COR-L47 (cell line): ENCODE measurements at places on chromosomes 4 and X.
A peak's percentile ranks its signal among the peaks of the same experiment; 100 is the strongest.

- DNase-seq, result no peak
Observed at GRCh38 chr4:1216869-1217294, 32.0 kb downstream of the CTBP1 start.

DNA sequence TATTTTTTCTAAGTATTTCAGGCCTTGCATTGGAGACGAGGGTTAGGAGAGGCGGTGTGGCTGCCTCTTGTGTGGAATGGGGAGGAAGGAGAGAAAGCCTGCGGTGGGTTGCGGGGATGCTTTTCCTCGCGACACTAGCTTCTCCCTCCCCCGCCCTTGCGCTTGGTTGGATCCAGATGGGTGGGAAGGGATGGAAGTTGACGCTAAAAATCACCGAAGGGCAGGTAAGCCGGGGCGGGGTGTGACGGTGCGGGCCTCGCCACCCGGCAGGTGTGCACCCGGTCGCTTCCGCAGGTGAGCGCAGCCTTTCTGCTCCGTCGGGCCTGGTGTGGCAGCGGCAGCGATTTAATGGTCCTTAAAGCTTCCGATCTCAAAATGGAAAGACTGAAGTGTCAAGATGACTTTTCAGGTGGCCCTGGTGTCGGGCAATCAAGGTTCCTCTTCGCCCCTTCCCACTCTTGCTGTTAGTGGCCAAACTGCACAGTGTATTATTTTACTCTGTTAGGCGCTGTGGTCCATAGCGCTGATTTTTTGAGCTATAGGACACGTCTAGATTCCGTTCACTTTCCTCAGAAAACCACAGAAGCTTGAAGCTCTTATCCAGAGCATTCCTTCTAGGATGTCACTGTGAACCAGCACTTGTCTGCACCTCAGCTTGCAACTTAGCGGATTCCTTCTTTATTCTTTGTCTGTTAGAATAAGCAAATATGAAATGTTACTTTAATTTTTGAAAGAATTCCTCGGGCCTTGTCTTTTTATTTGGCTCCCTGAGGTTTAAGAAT, 765 bp downstream of the ENOPH1 start:
- DNase-seq, result peak; percentile 62

DNA sequence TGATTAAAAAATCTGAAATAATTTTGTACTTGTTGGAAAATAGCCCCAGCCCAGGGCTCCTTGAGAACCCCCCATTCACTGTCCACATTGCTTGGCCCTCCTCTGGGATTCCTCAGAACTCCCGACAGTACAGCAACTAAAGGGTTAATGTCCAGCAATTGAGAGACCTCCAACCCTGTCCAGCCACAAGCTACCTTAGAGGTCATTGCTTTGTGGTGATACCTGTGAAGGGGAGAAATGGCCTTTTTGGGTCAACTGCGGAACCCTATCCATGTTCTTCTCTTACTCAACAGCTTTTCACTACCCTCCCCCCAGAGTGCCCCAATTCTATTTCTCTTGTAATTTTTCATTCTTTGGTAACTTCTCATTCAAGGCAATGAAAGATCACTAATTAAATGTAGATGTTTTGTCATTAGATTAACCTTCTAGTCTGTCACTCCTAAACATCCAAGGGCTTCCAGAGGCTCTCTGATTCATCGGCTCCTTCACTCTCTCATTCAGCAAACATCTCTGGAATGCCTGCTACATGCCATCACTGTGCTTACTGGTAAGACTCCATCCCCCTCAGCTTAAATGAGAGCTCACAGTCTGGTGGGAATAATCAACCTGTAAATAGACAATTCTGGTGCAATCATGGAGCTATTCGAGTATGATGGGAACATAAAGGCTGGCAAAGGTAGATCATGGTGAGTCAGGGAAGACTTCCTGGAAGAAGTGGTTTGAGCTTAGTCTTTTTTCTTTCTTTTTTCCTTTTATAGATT, 241.4 kb upstream of the PGRMC2 start:
- DNase-seq, result no peak

GRCh38 chr4:98517218-98518021, 141.0 kb downstream of the TSPAN5 start:
- DNase-seq, result no peak

DNA sequence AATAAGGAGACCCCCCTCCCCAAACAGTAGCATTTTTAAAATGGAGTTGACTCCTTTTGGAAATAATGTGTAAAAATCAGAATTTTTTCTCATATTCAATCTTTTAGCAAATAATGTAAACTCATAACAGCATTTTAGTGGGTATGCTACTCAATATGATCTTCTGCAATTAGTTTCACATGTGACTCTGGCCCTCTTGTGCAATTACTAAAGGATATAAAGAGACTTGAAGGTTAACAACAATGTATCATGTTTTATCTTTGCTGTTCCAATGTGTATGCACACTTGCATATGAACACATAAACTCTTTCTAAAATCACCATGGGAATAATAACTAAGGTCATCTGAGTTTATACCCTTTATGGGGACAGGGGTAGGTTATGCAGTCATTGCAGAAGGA, 39.9 kb upstream of the RXFP1 start:
- DNase-seq, result no peak

DNA sequence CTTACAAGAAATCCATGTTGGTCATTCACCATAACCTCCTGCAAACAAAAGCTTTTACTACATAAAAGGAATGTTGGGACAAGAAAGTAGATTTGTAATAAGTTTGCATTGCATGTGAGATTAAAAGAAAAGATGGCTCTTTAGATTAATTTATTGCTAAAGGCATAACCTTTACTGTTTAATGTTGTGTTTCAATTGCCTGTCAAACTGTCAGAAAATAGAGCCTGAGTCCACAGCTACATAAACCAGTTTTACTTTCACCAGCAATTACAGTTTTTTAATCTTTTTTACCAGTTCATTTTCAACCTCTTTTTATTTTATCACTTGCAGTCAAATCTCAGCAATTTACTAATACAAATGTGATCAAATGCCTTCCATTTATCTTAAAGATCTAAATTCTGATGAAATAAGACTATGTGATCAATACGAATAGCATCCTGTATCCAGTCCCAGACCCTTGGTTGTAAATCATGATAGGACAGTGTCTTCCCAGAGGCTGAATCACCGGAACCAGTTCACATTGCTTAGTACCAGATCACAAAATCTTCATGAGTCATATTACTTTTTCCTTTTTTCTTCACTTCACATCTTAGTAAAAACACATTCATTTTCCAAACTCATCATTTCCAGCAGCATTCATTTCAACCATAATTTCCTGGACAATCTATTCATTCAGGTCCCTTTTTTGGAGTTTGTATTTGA, 95.4 kb upstream of the FRG1 start:
- DNase-seq, result no peak

GRCh38 chrX:111008126-111008525, 87.9 kb upstream of the PAK3 start:
- no peak for DNase-seq

DNA sequence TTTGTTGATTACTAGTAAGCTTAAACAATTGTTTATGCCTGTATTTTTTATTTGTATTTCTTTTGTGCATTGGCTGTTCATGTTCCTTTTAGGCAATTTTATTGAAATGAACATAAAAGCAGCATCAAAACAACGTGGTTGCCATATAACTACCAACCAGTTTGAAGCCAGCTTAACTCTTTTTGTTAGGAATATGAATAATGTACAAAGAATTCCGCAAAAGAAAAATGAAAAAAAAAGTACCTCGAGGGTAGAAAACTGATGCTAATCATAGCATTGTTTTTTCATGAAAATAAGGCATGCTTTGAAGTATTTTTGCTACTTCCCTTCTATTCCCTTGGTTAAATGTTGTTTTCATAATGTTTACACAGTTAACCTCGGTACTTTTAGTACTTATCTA, 1024.0 kb upstream of the SLIT2 start:
- DNase-seq, result no peak

DNA sequence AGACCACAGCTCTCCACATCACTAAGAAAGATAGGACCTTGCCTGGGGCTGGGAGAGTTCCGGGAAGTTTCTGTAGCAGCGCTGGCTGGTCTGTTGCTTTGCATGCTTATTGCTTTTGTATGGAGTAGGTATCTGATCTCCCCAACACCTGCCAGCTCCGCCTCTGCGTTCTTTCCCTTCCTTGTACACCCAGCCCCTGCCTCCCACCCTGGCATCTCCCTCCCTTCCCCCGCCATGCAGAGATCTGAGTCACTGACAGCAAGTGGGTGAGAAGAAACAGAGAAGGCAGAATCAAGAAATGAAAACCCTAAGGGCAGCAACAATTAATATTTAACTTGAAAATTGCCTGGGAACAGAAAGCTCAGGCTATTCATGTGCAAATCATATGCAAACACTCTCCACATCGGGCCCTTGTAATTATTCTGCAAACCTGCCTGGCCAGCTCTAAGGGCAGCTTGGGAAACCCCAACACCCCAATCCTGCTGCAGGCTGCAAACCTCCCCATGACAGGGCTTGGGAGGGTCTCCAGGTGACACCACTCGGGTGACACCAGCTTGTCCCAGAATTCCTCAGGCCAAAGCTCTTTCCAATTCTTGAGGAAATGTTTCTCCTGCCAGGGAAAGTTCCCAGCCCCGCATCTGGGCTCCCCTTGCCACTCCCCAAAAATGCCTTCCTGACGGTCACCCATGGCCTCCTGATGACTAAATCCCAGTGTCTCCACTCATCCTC, 257.2 kb downstream of the FBXW7 start:
- DNase-seq, result no peak

DNA sequence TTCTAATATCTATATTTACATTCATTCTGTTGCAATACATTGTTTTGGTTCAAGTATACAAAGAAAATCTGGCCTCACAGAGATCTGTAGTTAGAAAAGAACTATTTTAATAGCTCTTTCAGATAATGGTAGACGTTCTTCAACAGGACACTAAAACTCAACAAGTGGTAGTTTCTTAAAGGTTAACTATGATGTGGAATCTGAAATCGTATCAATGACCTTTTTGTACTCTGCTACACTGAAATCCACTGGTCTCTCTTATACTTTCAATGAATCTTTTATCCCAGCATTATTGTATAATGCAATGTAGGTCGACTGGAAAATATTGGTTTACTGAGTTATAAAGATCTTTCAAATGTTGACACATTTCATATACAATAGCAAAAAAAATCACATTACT, 12.7 kb downstream of the TMEM185A start:
- DNase-seq, result no peak

DNA sequence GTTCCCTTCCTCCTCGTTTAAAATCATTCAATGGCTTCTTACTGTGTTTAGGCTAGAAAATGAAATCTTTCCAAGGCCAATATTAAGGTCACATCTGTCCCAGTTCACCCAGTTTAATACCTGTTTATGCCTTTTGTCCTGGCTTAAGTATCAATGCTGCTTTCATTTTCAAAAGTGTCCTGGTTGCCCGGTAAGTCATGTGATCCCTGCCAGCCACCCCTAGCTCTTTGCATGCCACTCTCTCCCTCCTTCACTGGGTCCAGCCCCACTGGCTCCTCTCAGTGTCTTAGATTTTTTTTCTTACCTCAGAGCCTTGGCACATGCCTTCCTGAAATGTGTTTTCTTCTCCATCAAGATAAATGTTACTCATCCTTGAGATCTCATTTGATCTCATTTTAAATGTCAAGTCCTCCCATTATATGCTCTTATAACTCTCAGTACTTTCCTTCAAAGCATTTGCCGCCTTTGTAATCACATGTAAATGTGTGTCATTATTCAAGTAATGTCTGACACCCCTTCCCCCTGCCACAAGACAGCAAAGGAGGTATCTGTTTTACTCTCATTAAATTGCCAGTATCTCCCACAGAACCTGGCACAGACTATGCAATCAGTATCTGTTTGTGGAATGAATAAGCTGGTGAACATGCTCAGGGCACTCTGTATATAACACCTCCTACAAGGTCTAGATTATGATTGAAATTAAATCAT, 472.5 kb upstream of the RPS6KA3 start:
- no peak for DNase-seq

DNA sequence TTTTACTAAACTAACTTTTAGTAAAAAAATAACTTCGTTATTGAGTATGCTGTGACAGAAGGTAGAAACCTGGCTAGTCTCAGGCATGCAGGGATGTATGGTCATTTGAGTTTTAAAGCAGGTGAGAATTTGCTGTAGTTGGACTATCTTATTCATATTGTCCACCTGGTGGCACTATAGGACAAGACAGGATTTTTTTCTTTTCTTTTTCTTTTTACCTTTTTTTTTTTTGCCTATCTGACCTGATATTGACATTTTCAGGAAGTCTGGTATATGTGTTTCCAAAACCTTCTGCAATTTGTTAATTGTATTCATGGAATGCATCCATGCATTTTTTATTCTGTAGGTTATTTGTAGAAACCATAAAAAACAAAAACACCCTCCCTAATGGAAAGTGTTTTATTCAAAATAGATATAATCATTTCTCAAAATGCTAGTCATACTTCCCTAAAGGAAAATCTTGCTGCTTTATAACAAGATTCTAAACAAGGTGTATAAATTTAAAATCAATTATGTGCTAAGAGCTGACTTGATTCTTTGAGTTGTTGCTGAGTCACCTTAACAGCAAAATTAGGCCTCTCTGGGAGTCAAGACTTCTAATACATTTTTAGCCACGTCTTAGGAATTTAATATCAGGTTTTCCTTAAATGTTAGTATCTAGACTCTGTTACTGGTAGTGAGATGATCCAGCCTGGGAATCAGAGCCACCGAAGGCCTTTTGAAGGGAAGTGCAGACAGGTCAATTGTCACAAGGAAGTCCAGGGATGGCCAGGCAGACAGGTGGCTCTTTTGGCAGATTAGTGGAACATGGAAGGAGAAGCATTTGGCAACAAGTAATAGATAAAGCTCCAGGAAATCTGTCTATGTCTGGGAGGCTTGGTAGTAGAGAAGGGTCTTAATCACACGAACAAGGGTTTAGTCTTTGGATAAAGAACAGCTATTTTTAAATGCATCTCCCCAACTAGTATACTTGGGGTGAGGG, 201.3 kb upstream of the GNPDA2 start:
- peak; percentile 43 for DNase-seq

GRCh38 chr4:17347445-17347844, 164.4 kb downstream of the QDPR start:
- peak; percentile 4 for DNase-seq

GRCh38 chr4:76950956-76951671, 1.6 kb downstream of the SEPTIN11 start:
- DNase-seq, result no peak

DNA sequence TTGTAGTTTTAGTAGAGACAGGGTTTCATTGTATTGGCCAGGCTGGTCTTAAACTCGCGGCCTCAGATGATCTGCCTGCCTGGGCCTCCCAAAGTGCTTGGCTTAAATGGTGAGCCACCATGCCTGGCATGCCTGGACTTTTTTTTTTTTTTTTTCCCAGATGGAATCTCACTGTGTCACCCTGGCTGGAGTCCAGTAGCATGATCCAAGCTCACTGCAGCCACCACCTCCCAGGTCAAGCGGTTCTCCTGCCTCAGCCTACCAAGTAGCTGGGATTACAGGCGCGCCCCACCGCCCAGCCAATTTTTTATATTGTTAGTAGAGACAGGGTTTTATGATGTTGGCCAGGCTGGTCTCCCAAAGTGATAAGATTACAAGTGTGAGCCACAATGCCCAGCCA, 8.4 kb downstream of the UBE2K start:
- no peak for DNase-seq

DNA sequence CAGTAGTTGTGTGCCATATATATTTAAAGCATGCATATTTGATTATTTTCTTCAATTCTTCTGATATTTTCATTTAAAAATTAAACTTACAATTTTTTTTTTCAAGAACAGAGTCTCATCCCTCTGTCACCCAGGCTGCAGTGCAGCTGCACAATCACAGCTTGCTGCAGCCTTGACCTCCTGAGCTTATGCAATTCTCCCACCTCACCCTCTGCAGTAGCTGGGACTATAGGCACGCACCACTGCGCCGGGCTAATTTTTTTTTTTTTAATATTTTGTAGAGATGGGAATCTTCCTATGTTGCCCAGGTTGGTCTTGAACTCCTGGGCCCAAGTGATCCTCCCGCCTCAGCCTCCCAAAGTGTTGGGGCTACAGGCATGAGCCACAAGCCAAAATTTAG, 5.8 kb upstream of the DCLK2 start:
- no peak for DNase-seq
